ENCODE measurements at places on chromosomes 6 and 20.

GRCh38 chr6:139482287-139482686, 107.8 kb upstream of the CITED2 start:
- DNase-seq = no peak

DNA sequence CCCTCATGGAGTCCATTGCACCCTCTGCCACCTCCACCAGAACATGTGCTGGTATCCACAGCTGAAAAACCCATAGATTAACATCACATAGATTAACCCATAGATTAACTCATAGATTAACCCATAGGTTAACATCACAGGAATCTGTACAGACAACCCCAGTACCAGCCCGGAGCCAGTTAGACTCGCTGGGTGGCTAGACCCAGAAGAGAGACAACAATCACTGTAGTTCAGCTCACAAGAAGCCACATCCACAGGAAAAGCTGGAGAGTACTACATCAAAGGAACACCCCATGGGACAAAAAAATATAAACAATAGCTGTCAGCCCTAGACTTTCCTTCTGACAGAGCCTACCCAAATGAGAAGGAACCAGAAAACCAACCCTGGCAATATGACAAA, 25.1 kb downstream of the SERPINB9 start:
- DNase-seq = no peak

DNA sequence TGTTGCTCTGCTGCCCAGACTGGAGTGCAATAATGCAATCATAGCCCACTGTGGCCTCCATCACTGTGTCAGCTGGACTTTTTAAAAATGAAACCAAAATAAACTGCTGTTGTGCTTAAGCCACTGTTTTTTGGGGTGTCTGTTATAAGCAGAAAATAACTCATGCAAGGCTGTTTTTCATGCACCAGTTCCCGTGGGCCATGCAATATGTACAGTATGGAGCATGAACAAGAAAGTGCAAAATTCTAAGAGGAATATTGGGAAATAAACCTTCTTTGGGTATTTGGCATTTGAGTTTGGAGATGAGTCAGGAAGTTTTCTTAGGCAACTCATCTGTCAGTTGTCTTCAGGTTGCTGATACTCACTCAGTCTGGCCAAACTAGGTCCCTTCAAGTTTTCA, 14.9 kb upstream of the ZFAND3 start:
- DNase-seq = no peak

DNA sequence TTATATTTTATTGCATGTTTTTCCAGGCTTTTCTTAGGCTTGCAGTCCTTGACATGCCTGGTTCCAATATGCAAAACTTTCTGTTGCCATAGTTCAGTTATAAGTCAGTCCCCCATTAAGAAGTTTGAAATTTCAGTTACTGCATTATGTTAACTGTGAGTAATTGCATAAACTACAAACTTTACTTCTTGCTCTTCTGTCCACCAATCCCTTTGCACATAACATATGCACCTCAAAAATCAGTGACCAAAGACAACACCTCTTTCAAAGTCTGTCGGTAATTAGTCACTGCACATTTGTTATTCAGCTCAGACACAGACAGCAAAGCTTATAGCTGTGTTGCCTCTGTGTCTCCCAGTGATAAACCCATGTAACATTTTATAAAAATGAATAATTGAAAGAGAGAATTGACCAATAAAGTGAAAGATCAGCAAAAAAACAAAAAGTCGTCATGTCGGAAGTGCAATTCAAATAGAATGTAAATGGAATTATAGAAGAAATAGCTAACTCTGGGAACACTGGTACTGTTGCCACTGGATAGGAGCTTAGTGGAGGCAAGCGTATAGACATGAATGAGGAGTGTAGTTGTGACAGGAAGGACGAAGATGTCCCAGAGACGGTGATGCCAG, 50.3 kb upstream of the BTBD3 start:
- no peak for DNase-seq

DNA sequence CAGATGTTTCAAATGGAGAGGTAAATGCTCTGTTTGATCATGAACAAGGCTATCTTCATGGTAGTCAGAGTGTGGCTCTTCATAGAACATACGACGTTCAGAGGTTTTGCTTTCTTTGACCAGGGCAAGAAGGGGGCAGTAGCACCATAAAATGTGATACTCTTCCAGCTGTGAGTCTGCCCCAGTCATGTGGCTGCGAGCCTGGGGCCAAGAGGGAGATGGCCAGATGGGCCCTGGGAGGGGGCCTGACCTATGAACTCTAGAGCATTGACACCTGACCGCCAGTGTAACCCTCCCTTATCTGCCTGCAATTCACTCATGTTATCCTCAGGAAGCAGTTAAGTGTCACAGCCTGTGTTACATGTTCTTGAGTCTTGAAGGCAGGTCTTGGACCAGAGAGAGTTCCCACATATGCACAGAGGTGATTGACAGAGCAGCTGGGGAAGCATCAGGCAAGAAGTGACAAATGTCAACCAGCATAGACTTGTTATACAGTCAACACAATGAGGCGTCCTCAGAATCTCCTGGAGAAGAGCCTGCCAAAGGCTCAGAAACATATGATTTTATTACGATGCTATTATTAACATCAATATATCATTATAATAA, 55.0 kb downstream of the SCML4 start:
- no peak for DNase-seq

GRCh38 chr6:52523378-52524142, 53.3 kb downstream of the TRAM2 start:
- no peak for DNase-seq

- DNase-seq = no peak
These were observed 307.5 kb downstream of the DHX35 start for GRCh38 chr20:39269493-39270217.

GRCh38 chr6:37134396-37135191, 35.4 kb upstream of the PIM1 start:
- no peak for DNase-seq

DNA sequence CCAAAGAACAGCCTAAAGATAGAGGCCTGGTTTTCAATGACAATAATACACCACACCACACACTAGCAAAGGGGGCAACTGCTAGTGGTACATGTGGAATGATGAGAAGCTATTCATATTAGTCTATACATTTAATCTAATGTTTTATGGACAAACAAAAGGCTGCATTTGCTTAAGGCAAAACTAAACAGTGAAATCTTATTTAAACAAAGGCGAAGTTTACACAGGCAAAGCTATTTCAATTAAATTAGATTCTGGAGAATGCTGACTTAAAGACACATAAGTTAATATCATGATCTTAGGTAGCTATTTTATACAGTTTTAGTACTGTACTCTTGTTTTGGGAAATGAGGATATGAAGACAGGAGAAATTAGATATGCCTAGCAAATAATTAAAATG, 53.9 kb upstream of the SIM1 start:
- no peak for DNase-seq

GRCh38 chr20:42098418-42098817, 480.2 kb upstream of the CHD6 start:
- DNase-seq = no peak

- DNase-seq = no peak
These were observed 81.5 kb upstream of the ISM1 start for GRCh38 chr20:13139459-13140150.

DNA sequence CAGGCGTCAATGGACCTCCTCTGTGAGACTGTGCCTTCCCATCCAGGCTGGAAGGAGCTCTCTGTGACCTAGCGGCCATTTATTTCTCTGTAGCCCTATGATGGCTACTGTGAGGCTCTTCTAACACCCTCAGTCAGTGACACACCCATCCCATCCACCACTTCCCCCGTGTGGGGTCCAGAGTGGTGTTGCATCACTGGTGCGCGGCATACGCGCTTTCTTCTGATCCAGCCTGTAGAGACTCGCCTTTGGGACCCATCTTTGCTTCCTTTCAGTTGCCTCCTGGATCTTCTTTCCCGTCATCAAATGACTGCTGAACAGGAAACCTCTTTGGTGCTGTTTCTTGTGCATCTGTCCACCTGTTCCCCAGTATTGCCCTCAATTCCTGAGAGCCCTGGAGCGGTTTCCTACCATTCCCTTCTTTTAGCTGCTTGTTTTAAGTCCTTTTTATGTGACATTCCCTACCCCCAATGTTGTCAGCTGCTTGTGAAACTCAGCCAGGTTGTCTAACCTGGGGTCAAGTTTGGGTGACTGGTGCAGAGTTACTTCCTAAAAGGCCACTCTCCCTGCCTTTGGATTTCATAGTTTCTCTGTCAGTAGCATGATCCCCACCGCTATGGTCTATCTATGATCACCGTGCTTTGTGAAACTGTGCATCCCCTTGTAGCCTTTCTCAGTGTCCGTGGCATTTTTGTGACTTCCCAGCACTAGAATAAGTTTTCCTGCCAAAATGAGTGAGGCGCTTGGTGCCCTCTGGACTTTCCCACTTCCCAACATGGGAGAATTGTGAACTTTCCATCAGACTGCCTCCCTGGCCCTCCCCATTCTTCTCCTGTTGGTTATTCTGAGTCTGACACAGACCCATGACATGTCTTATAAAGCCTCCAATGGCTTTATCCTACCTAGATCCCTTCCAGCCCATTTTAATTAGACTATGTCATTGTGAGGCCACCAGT, 5.7 kb downstream of the PRR3 start:
- DNase-seq = no peak

DNA sequence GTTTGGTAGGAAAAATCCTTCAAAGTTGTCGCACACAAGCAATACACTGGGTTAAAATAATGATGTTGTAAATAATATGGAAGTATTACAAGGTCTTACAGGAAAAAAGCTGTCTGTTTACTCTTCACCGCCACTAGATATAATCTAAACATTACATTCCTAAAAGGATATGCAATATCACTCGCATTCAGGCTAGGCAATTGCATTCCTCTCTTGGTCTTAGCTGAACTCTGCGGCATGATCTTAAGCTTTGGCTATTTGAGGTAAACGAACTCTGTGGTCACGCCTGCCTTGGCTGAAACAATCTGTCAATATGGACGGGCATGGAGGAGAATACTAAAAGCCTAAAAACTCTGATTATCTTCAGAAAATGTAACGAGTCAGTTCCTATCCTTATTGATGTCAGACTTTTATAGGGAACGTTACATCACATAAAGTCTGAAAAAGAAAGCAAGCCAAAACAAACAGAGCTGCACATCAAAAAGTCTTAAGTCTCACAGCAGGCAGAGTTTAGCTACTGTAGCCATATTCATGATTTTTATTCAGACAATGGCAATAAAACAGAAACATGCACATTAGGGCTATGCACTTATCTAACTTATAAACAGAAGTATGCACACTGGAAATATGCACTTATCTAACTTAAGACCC, 30.8 kb upstream of the FILIP1 start:
- DNase-seq = no peak

DNA sequence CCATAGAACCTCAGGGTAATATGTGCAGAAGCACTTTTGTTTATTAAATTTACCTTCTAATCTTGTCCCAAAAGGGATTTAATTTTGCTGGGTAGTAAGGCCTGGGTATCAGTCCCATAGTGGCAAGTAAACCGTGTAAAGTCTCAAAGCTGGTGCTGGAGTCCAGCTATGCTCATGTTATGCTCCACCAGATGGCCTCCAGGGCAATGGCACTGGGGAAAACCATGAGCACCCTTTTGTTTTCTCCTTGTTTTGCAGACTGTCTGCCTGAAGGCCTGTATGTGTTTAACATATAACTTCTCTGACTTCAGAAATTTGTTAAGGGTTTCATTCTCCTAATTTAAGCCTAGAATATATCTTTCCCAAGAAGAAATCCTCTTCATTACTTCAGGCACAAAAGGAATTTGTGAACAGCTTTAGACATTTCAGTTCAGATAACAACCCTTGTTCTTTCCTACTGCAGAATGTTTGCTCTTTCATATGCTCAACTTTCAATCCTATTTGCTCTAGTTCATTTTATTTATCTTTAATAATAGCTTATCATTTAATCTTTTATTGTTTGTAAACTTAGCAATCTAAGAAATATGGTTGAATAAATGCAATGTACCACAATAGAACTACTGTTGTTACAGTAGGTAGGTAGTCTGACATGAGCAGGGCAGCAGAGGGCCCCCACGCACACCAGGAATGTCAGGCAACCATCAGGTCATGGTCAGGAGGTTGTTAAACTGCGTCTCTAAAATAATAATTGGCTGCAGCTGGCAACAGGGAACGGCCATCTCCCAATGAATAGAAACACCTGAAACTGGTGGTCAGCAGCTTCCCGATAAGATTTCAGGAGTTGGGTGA, 162.8 kb downstream of the TENT5A start:
- DNase-seq = no peak

DNA sequence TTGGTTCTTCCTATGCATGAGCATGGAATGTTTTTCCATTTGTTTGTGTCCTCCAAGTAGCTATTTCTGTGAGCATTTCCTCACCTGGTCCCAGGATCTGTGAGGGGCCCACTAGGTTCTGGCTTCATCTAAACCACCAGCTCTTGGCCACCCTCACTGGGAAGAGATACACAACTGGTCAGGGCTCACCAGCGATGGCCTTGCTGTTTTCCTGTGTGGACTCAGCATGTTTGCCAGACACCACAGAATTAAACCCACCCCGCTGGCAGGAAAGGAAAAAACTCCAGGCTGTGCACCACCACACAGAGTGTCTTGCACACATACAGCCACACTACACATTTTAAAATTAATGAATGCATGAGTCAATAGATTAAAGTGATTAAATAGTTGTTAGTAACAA, 65.1 kb upstream of the NXT1 start:
- DNase-seq = no peak

DNA sequence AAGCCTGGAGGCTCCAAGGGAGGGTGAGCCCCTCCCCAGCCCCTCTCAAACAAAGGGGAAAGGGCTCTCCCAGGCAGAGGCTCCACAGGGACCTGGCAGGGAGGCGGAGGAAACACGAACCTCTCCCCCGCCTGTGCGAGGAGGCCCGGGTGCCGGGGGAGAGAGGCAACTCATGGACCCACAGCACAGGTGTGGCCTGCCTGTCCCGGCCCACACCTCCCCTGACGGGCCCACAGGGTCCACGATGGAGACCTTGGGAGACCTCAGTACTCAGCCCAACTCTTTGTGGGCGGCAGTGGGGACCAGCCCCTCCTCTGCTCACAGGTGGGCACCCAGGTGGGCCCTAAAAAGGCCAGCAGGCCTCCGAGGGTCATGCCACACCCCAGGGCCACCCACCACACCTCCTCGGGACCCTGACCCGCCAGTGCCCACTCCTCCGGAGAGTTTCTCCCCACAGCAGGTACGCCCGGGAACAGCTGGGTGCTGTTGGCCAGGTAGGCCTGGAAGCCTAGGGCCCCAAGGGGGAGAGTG, 12.2 kb downstream of the LAMA5 start:
- DNase-seq = no peak

GRCh38 chr6:157020881-157021343, 243.7 kb downstream of the ARID1B start:
- DNase-seq = peak; percentile 65

DNA sequence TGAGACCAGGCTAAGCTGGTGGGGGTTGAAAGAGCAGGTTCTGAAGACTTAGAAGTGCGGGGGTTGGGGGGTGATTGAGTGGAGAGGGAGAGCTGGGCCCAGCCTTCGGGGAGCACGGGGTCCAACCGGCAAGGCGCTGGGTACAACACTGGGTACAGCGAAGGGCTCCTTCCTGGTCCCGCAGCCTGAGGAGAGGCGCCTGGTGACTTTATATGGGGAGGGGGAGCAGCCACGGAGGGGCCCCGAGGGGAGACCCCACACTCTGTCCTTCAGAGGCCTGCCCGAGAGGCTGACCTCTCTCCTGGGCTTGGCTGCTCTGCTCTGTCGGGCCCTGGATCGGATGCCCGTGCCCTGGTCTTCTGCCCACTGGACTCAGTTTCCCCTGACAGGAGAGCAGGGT, 10.4 kb upstream of the NTSR1 start:
- DNase-seq = no peak

- DNase-seq = no peak
These were observed 779 bp downstream of the HEBP2 start for GRCh38 chr6:138404666-138405337.

Measured in substantia nigra (tissue), 51 donors.